Stimulated activated CD4-positive, alpha-beta T cell treated with anti-CD3 and anti-CD28 coated beads, Interleukin-1b, Interleukin-23, amount 100 ng/mL, for 4 hours (primary cell): ENCODE measurements at places on chromosomes 1 and 21.

DNA sequence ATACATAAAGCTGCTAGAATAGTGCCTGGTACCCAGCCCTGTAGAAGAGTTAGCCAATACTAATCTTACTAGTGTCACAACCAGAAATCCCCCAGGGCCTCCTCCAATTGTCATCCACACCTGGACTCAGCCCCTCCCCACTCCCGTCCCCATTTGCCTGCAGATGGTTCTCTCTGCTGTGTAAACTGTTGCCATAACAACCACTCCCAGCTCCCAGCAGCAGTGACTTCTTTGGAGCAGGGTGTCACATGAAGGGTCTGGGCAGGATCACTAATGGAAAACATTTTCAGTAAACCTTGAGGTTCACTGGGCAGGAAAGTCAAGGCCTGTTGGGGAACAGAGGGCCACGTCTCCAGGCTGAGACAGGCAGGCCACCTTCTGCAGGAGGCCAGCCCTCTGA is 126.0 kb upstream of the IPO9 start:
- no peak for DNase-seq

DNA sequence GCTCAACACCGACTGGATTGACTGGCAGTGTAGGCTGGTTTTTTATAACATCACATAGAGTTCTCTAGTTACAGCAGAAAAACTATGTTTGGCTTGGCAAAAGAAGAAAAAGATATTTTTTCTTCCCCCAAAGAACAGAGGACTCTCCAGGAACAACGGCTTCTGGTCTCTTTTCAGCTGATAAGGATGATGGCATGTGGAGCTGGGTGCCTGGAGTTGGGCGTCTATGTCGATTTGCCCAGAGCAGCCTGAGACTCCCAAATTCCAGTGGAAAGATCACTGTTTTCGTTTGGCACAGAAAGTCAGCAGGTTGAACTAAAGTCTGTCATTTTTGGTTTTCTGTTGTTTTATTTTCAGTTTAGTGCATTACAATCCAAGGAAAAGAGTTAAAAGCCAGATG is 91.1 kb downstream of the SMYD2 start:
- DNase-seq: no peak

- DNase-seq: no peak
Measured at GRCh38 chr1:206895837-206896242, 1.4 kb upstream of the IL24 start.

DNA sequence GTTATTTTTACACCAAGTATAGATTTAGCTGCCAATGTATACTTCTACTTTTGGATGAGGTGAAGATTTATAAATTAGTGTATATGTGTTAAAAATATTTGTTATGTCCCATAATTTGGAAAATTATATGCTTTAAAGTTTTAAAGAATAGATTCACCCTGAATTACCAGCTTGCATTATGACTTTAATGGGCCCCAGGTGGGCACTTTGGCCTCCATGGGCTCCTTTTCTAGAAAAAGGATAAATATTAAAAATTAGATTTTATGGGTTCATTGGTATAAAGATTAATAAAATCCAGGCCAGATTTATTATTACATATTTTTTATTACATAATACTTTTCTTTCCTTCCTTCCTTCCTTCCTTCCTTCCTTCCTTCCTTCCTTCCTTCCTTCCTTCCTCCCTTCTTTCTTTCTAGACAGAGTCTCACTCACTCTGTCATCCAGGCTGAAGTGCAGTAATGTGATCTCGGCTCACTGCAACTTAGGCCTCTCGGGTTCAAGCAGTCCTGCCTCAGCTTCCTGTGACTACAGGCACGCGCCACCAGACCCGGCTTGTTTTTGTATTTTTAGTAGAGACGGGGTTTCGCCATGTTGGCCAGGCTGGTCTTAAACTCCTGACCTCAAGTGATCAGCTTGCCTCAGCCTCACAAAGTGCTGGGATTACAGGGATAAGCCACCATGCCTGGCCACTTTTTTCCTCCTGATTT is 21.9 kb downstream of the KMO start:
- no peak for DNase-seq

DNA sequence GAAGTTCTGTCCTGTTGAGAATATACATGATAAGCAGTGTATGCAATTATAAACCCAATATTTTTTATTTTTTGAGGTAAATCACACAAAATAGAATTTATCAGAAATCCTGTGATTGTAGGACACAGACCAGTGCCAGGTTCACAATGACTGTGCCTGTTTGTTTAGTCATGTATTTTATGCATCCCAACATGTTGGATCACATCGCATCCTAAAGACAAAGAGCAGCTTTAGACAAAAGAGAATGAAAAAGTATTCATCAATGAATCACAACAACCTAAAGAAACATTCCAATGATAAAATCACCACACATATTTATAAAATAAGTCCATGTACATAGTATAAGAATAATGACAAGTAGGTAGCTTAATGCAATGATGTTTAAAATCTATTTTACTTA is 53.2 kb upstream of the LRRC8D start:
- no peak for DNase-seq

- no peak for DNase-seq
Measured at GRCh38 chr1:240962086-240962485, 350.1 kb upstream of the GREM2 start.
